ENCODE measurements at places on chromosomes 2 and 18.

DNA sequence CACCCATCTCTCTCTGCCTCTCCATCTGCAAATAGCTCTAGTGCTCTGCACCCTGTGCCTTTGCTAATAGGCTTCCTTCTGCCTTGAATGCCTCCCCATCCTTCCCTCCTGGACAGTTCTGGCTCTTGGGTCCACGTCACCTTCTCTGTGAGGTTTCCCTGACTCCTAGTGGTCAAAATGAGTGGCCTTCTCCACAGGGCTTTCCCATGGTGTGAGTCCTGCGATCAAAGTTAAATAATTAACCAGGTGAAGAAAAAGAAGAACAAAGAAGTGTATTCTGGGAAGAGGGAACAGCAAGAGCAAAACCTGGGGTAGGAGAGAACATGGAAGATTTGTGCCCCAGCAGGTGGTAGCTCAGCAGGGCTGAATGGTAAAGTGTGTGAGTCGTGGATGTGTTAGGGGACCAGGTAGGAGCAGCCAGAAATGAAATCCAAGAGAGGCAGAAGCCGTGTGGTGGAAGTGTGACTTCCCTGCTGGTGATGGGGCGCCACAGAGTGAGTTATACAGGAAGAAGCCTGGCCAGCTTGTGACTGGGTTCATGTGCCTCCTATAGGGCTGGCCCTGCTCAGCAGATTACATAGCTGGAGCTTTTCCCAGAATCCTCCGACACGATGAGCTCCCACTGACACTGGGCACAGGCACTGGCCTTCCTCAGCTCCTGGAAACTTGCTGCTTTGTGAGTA, 93.8 kb upstream of the LDAH start:
- peak; percentile 62 for DNase-seq

DNA sequence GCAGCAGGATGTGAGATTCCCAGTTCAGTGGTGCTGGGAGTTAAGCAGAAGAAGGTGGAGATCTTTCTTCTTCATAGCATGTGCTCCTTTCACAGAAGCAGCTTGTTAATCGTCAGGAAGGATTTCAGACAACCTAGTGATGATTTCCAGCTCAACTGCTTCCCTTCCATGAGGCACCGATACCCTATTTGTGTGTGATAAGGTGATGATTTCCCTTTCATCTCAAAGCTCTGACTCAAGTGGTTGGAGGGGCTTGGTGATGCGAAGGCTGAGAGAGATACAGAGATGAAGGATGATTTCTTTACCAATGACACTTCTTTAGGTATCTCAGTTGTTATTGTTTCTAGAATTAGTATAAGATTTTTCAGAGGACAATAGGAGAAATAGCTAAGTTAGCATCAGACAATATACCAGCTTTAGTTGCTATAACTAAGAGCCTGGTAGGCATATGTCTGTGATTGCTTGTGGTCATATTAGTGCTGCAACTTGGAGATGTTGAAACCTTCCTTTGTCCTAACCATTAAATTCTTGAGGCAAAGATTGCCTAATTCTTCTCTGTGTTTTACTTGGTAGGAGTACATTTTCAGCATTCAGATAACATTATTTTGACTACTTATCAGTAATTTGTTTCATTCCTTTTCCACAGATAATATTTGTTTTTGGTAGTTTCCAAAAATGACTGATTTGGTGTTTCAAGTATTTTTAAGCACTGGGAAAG, 111.3 kb downstream of the PLCL1 start:
- peak; percentile 60 for DNase-seq

DNA sequence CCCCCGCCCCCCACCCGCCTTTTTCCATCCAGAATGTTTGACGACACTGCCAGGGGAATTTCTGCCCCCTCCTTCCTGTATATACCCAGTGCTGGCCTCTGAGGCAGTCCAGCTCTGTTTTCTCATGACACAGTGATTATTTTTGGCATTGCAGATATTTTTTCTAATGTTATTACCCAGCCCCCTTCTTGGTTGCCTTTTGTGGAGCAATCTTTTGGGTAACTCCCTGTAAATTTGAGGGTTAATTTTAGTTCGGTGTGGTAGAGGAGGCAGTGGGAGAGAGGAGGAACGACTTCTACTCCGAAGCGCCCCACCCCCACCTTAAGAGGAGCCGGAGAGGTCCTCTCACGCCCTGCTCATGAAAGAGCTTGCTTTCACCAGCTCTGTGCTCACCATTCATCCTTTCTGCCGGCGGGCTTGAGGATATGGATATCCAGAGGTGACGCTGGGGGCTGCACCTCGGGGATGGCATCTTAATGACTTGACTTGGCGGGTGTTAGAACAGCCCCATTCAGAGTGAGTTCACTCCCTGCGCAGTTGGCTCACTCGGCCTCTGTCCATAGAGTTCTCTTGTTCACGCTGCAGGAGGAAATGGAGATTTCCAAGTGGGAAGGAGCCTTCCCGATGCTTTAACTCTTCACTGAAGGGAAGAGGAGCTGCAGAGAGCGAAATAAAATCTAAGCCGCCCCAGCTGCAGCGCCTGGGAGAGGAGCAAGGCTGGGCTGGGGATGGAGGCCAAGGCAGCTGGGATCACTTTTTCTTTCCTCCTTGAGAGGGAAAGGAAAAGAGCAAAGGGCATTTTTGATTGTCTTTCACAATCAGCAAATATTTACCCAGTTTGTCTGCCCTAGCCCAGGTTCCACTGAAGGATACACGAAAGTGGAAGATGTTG, 38.4 kb downstream of the EPAS1 start:
- peak; percentile 92 for DNase-seq

GRCh38 chr2:65393743-65394422, 38.5 kb downstream of the SPRED2 start:
- DNase-seq: no peak

GRCh38 chr2:28404086-28404485, 11.4 kb downstream of the FOSL2 start:
- no peak for DNase-seq

DNA sequence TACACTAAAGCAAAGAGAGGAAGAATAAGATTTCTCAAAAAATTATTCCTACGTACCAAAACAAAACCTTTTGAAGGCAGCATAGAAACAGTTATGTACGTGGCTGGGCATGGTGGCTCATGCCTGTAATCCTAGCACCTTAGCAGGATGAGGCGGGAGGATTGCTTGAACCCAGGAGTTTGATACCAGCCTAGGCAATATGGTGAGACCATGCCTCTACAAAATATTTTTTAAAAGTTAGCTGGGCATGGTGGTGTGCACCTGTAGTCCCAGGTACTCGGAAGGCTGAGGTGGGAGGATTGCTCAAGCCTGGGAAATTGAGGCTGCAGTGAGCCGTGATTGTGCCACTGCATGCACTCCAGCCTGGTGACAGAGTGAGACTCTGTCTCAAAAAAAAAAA, 14.9 kb upstream of the CYP26B1 start:
- DNase-seq: no peak

Data from fibroblast of skin of scalp (primary cell).